ENCODE measurements at places on chromosomes 16 and 17.

GRCh38 chr17:2735896-2736295, 13.6 kb downstream of the CCDC92B start:
- DNase-seq = no peak

DNA sequence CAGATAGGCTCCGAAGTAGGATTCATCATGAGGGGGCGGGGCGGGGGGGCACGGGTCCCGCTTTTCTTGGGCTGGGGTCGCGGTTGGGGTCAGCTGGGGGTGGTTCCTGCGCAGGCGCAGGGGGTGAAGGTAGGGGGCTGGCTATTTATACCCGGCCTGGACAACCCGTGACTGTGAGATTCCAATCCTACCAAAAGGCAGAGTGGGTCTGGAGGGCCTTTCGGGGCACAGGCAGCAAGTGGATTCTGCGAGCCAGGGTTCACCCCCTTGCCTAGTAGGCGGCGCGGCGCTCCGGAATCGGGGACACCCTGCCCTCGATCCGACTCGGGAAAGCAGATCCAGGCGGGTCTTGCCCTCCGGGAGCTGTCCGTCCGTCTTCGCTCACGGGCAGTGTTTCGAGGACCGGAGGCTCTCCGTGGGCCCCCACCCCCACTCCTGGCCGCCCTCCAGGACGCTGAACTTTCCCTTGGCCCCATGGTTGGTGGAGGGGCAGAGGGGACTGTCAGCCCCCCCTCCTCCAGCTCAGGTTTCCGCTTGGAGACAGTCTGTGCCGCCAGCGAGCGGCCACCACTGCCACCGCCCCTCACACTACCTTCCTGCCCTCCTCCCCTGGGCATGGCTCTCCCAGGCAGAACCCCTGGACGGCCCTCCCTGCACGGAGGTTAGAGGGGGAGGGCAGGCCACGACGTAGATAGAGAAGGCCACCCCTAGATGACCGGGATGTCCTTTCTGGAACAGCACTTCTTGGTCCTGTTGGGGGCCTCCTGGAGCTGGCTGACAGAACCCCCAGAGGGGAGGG, 634 bp downstream of the SLC2A4 start:
- DNase-seq = no peak

GRCh38 chr16:87877942-87878507, 8.7 kb upstream of the SLC7A5 start:
- DNase-seq = no peak

- DNase-seq = no peak
Observed at GRCh38 chr16:49782405-49782804, 73.5 kb downstream of the ZNF423 start.

GRCh38 chr17:56771563-56771962, 62.2 kb downstream of the C17orf67 start:
- no peak for DNase-seq

All from activated CD4-positive, alpha-beta T cell treated with anti-CD3 and anti-CD28 coated beads, Interleukin-2, amount 50 U/mL, for 48 hours (primary cell).